Activated CD8-positive, alpha-beta memory T cell treated with anti-CD3 and anti-CD28 coated beads for 24 hours (primary cell): ENCODE measurements at places on chromosomes 16 and 17.
A peak's percentile ranks its signal among the peaks of the same experiment; 100 is the strongest.

- DNase-seq, result peak; percentile 96
Measured at GRCh38 chr17:47831003-47831933, at the start of the genes LRRC46 and MRPL10. Gene LRRC46 (plus strand): TSS chr17:47831670. CDS start chr17:47831990, 320 bp downstream. Gene MRPL10 (minus strand): TSS chr17:47831541. CDS start chr17:47831511, 30 bp downstream.

DNA sequence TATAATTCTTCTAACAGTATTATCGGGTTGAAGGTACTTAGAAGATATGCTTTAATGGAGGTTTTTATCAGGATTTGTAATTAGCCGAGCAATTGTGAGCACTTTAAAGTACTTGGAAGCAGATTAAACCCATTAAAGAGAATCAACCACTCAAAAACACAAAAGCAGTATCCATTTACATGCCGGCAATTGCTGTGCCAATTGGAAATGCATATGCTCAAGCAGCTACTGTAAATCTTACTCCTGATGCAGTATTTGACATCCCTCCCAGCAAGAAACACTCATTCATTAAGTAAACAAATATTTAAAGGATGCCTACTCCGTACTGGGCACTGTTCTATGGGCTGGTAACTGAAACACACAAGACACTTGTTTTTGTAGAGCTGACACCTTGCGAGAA is 11.4 kb upstream of the CCL1 start:
- DNase-seq, result no peak

DNA sequence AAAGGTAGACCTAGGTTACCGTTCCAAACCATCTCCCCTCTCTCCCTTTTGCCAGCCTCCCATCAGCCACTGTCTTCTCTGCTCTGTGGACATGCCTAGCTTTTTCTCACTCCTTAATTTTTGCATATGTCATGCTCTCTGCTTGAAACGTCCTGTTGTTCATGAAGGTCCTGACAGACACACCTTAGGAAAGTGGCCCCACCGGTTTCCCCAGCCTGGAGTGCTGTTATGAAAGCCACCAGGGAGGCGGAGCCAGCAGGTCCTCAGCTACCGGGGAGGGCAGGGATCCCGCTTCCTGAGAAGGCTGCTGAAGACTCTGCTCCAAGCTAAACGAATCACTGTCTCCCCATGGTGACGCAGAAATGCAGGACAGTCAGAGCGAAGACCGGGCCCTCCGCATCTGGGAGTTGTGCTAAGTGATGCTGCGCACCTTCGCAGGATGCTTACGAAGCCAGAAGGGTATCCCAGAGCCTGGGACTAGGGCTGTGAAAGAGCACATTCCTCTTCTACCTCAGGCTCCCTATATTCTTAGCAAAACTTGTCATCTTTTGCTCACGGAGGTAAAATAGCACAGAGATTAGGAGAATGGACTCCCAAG is 2.3 kb upstream of the SLC16A11 start:
- DNase-seq, result peak; percentile 73

GRCh38 chr16:49276646-49277385 is 4.8 kb downstream of the CBLN1 start:
- DNase-seq, result no peak

- DNase-seq, result no peak
Measured at GRCh38 chr16:70753228-70753627, 47.7 kb downstream of the VAC14 start.

GRCh38 chr17:38571833-38572668 is 33.7 kb downstream of the SRCIN1 start:
- no peak for DNase-seq

DNA sequence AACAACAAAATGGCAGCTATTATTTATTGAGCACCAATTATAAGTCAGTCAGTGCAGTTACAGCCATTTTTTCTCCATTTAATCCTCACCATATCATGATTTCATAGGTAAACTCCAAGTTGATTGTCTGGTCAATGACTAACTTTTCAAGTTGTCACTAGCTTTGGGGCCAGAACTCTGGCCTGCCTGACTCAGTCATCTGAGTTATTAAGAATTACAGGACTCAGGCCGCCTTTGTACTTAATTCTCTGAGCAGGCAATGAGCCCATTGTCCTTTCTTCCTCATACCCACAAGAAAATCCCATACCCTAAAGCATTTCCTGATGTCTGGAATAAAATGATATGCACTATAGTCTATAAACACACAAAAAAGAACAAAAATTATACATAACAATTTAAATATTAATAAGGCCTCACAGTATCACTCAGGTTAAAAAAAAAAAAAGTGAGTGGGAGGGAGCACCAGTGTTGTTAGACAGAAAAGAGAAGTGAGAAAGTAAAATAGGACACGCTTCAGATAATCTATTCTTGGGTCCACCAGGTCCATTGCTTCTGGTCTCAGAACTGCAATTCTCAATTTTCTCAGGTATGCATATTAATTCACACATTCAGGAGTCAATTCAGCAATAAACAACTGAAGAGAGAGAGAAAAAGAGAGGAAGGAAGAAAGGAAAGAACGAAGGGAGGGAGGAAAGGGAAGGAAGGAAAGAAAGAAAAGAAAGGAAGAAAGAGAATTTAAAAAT is 70.2 kb downstream of the SPAG9 start:
- DNase-seq, result no peak

- no peak for DNase-seq
Measured at GRCh38 chr16:2925951-2926649, 14.4 kb downstream of the FLYWCH1 start.

DNA sequence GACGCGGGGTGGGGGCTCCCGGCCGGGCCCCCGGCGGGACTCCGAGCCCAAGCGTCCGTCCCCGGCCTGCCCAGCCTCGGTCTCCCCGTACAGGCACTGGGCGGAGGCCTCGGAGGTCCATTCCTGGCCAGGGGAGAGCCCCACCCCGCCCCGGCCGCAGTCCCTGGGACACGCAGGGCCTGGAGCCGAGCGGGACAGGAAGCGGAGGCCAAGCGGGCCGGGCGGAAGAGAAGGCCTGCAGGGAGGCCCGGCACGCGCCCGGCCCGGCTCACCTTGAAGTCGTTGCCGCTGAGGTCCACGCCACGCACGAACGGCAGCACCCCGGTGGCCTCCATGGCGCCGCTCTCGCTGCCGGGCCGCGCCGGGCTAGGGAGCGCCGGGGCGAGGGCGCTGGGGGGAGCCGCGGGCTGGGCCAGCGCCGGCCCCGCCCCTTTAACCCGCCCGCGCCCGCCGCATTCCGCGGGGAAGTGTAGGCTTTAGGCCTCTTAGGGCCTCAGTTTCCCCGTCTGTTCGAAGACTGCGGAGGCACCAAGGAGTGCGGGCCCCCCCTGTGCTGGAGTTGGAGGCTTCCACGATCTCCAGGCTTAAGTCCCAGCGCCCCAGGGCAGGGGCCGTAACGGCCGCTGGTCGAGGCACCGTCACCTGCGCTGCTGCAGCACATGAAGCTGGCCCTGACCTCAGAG is at the start of gene FLII:
FLII (minus strand) TSS at position 383 of the 683 bp plus-strand sequence; CDS start at position 335, 48 bp downstream.
- DNase-seq, result peak; percentile 85

DNA sequence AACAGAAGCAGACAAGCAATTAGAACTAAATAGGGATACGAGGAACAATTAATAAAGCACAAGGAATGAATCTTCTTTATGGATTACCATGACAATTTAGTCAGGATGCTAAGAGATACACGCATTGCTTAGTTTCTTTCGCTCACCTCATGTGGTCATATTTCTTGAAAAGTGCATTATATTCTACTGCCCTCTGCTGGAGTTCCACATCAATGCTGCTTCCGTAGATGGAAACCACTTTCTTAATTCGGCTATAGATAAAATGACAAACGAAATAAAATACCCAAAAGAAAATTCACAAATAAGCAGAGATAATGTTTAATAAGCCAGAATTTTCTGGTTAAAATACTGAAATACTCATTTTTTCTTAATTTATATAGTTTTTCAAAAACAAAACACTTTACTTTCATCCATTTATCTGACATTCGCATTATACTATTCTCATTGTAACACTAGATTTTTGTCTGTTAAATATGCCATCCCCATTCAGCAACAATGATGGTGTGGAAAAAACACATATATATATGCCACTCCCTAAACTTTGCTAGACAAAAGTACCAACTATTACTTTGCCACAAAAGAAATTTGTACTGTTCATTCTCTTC is 22.0 kb upstream of the PHLPP2 start:
- no peak for DNase-seq

- peak; percentile 58 for DNase-seq
Measured at GRCh38 chr17:58247511-58248363, 9.4 kb downstream of the LPO start.

DNA sequence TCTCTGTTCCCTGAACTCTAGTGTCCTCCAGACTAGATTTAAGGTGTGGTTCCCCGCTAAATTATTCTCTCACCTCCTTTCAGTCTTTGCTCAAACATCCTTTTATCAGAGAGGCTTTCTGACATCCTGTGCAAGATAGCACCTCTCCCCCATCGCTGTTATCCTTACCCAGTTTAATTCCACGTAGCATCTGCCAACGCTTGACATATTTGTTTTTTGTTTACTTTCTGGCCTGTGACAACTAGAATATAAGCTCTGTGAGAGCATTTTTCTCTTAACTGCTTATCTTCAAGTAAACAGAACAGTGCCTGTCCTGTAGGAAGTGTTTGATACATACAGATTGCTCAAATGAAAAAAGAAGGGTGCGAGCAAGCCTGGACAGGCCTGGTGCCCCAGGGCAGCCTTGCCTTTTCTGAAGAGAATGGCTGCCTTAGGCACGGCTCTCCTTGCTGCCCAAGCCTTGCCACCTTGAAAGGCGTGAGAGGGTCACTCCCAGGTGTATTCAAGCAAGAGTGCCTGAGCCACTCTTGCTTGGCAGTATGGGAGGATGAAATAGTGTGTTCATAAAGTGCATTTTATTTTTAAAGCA is 9.7 kb downstream of the DYNLL2 start:
- DNase-seq, result peak; percentile 47

- DNase-seq, result no peak
Measured at GRCh38 chr16:56849690-56850680, 15.0 kb upstream of the SLC12A3 start.
